ENCODE measurements at places on chromosomes 1 and 21.

GRCh38 chr1:234843946-234844345 is 234.0 kb upstream of the IRF2BP2 start:
- DNase-seq, result no peak

GRCh38 chr21:26686278-26686677 is 113.2 kb upstream of the CYYR1 start:
- DNase-seq, result peak; percentile 37

- no peak for DNase-seq
These were observed 61.1 kb upstream of the SMYD2 start for GRCh38 chr1:214219902-214220301.

GRCh38 chr1:204077979-204078696 is 5.2 kb downstream of the SOX13 start:
- no peak for DNase-seq

GRCh38 chr1:238205045-238205662 is 314.4 kb upstream of the ZP4 start:
- no peak for DNase-seq

- DNase-seq, result peak; percentile 82
These were observed 35.0 kb downstream of the C21orf91 start for GRCh38 chr21:17784180-17784598.

DNA sequence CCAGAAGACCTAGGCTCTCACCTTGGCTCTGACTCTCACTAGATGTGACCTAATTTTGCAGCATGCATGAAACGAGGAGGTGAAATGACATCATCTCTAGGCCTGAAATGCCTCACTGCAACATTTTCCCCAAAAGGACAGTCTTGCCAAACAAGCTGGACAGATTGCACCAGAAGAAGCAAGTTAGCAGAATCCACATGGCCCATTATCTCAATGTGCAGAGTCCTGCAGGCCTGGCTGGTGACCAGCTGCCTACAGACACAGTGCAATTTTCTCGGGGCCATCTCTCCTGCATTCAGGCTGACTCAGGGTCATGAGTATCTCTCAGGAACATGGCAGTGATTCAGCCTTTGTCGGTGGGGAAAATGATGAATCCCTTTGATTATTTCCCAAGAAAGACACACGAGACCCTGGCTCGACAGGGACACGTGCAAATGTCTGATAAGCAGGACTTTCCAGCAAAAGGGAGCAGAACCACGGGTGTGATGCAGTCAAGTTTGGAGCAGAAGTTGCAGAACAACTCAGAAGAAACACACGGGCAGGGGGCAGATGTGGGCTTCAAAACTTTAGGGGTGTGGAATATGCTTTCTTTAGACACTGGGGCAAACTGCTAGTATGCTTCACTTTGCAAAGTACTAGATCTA is 38.7 kb downstream of the TRIM67 start:
- DNase-seq, result no peak

DNA sequence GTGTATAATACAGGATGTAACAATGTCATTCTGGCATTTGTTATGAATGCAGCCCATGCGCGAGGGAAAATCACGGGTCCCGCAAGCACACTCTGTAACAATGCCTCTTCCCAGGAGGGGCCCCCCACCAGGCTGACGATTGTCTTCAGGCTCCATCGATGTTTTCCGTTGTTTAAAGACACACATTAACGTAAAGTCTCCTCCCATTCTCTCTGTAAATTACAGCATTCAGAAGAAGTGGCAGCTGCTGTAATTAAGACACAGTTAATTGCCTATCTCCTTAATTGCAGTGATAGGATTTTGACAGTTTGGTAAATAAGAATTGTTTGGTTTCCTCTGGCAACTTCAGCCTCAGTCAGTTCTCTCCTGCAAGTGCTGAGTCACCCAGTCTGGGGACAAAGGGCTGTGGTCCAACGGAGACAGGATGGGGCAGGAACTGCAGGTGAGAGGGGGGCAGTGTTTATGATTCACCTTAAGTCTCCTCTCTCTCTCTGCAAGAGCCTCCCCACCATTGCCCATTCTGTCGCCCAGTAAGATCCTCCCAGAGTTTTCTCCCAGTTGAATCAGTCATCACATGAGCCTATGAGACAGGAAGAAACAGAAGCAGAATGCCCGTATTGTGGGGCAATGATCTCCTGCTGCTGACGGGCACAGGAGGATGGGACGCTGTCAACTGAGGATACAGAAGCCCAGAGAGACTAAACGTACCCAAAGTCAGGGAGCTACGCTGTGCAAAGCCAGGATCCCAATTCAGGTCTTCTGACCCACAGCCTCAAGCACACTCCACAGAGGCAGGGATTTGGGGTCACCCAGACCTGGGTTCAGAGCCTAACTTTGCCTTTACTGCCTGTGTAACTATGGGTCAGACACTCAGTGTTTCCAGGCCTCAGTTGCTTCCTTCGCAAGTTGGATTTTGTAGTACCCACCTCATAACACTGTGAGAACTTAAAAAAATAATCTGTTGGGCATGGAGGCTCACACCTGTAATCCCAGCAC is 110.0 kb downstream of the ADSS2 start:
- peak; percentile 44 for DNase-seq

- no peak for DNase-seq
These were observed 68.1 kb downstream of the SPAG17 start for GRCh38 chr1:118116909-118117308.

GRCh38 chr1:26359981-26360806 is 6.3 kb upstream of the CRYBG2 start:
- DNase-seq, result no peak

DNA sequence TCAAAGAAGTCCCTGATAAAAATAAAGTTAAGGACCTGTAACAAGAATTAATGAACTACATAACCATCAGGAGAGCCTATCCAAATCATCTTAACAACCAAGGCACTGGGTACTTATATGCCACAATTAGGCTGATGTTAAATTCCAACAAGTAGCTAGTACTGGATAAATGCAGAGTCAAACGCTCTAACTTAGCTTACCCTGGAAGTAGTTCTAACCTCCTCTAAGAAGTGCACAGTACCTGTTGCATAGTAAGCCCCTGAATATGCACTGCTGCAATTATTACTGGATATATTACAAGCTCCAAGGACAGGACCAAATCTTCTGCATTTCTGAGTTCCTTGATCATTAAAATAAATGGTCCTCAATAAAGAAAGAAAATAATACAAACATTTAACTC is 125.8 kb downstream of the RERE start:
- no peak for DNase-seq

DNA sequence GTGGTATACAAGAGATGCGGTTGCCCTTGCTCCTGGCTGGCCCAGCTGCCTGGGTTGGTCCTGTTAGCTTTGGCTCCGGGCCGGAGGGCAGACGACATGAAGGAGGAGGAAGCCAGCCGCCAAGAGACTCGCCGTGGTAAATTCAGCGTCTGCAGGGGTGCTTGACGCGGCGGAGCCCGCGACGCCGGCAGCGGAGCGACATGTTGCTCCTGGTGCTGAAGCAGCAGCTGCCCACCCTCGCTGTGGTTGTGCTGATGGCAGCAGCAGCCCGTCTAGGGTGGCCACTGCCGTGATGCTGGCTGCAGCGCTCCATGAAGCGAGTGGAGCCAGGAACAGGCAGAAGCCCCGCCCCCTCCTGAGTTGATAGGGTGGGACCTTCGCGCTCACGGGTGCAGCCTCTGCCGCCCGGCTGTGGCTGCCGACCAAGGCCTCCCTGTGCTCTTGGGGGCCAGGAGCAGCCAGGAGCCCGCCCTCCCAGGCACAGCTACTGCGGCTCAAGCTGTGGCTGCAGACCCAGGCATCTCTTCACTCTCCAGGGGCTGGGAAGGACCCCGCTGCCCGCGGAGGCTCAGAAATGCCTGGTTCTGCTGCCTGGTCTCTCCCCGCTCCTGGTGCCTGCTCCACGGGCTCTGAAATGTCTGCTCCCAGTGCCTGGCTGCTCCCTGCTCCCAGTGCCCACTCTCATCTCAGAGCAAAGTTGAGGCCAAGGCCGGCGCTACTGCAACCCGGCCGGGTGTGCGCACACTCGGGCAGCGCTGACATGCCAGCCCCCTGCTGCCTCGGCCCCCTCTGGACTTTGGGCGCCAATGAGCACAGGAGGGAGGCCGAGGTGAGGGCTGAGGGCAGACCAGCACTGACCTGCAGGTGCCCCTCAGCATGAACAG is 4.4 kb upstream of the ZNF692 start:
- no peak for DNase-seq

GRCh38 chr1:107467286-107467685 is 326.4 kb downstream of the NTNG1 start:
- DNase-seq, result no peak

DNA sequence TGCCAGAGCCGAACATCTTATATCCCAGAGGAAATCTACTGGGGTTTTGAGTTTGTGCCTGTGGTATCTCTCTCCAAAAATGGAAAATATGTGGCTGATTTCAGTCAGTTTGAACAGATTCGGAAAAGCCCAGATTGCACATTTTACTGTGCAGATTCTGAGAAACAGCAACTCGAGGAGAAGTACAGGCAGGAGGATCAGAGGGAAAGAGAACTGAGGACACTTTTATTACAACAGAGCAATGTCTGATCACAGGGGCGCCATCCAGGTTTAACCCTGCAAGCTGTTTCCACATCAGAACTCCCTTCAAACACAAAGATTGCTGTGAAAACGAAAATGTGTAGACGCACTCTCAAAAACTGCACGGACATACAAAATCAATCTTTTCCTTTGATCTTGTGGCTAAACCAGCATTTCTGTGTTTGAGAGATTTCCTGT is 43.4 kb downstream of the KCNJ15 start:
- no peak for DNase-seq

- no peak for DNase-seq
These were observed 25.8 kb downstream of the MFAP2 start for GRCh38 chr1:16954579-16954978.

GRCh38 chr1:39955547-39956539 is 898 bp downstream of the MFSD2A start:
- peak; percentile 50 for DNase-seq

- DNase-seq, result no peak
These were observed 522.7 kb downstream of the NUF2 start for GRCh38 chr1:163844459-163844858.

DNA sequence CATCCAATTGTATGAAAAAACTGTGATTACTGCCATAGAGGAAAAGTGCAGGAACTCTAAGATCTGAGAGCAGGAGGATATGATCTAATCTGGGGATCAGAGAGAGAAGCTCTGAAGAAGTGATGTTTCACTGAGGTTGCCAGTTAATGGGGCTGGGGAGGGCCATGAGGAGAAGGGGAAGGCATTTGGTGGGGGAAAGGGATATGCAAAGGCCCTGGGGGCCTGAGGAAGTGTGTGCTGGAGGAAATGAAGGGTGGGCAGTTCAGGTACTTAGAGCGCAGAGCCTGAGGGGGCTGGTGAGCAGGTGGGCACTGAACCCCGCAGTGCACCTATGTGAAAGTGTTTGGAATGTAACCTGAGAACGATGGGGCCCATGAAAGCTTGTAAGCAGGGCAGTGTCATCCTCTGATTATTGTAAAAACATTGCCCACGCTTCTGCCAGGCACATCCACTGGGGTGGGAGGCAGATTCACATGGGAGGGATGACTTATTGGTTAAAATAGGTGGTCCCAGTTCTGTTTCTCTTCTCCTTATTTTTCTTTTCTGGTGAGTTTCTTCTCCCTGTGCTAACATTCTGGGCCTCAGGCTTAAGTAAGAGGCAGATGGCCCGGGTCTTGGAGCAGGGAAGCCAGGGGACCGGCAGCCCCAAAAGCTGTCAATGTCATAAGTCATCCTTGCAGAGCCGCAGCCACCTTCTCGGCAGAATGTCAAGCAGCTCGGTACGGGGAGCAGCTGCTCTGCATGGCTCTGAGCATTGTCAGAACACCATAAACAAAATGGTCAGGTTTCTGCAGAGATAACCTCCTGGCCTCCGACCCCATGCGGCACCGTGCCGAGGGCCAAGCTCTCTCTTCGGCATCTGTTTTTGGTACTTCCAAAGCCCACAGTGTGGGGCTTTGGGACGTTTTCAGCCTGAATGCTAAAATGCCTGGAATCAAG is 492.0 kb upstream of the VAMP3 start:
- no peak for DNase-seq

- no peak for DNase-seq
These were observed 219.2 kb upstream of the NR5A2 start for GRCh38 chr1:199808110-199808870.

- DNase-seq, result no peak
These were observed 13.4 kb downstream of the OSCP1 start for GRCh38 chr1:36436821-36437220.

GRCh38 chr1:6827630-6828165 is 42.4 kb downstream of the CAMTA1 start:
- no peak for DNase-seq

- no peak for DNase-seq
These were observed 5.1 kb downstream of the MMEL1 start for GRCh38 chr1:2627746-2628145.

DNA sequence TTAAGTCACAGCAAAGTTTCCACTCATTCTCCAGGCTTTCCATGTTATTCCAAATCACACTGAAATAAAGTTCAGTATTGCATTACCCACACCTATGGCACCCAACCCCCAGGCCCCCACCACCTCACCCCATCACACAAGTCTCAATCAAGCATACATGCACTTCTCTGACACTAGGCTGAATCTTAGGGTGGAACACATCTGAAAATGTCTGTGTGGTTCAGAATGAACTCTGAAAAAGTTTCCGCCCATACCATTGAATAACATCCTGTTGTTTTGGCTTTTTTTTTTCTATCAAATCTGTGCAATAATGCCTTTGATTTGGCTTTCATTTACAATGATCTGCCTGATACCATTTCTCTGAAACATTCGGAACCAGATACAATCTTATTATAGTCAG is 25.8 kb upstream of the LRRC8C start:
- DNase-seq, result no peak

- peak; percentile 29 for DNase-seq
These were observed 45.4 kb upstream of the USP1 start for GRCh38 chr1:62391369-62391971.

- DNase-seq, result no peak
These were observed 146.6 kb upstream of the WNT4 start for GRCh38 chr1:22289307-22289995.

All from KBM-7 (cell line).